ENCODE measurements at places on chromosomes 1 and 21.

GRCh38 chr1:26346274-26347033 lies 7.5 kb downstream of the CRYBG2 start:
- no peak for DNase-seq

DNA sequence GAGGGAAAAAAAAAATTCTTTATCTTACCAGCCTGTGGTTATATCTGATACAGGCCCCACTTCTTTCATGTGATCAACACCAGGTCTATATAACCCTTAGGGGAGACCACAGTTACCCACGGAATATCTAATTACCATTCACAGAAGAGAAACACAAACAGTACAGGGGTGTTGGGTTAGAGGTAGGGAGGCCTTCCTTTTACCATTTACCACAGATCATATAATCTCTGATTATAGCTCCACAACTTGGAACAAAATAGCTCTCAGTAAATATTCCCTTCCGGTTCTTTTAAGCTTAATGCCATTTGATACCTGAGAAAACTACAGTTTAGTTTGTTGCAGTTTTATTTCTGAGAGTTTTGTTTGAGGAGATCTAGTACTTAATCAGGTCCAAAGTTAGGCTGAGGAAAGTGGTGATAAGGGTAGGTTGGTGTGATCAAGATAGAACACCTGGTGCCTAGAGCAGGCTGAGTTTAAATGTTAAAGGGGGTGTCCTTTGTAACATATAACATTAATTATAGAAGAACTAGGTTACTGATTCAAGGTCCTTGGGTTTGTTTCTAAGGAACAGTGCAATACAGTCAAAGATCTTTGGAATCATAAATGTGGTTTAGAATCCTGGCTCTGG lies 14.1 kb downstream of the EPB41 start:
- DNase-seq = no peak

DNA sequence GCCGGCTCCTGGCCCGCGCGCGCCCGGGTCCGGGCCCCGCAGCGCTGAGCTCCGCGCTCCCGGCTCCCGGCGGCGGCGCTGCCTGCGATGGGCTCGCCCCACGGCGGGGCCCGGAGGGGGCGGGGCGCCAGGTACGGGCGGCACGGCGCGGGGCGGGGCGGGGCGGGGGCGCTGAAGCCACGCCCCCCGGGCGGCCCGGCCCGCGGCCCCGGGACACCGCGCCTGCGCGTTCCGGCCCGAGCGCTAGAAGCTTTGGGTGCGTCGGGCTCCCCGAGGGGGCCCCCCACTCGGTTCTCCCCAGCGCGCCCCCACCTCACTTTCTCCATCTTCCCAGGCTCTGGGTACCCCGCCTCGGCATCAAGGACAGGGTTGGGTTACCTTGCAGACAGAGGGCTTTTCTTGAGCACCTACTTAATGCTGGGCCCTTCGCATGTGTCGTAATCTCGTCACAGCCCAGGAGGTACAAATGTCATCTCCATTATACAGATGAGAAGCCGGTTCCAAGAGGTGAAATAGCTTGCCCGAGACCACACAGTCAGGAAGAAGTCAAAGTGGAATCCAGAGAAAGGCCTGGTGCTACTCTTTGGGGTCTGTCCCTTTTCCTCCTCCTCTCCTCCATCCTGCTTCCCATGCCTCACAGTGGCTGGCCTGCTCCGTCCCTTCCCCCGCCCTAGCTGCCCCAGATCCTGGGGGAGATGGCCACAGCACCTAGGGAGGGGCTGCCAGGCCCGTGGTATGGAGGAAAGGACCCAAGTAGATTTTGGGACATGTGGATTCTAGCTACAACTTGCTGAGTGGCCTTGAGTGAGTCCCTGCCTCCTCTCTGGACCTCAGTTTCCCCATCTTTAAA lies 46.5 kb downstream of the RAP1GAP start:
- no peak for DNase-seq

GRCh38 chr1:43773821-43774220 lies 66.5 kb downstream of the ST3GAL3 start:
- no peak for DNase-seq

DNA sequence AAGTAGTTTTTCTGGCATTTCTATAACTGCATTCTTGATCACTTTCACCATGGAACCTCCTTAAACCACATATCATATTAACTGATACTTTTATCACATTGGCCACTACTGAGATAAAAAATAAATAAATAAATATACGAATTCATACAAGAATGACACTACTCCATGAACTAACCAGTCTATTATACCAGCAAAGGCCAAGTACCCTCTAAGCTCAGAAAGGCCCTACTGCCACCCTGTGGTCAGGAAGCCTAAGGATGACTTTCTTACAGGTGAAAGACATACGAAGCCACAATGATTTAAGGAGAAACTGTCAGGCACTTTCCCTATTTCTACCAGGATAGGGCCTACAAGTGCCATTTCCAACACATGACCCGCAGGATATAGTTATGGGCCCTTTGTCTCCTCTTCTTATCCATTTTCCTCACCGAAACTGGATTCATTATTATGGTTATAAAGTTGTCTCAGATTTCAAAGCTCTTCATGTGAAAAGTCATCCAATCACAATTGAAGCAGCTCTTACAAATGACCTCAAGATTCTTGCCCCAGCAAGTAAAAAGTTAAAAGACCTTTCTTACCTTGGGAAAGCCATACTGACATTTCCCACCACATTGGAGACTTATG lies 23.9 kb downstream of the DNAJC8 start:
- DNase-seq = peak; percentile 51

GRCh38 chr1:204391629-204392028 lies 20.0 kb downstream of the PPP1R15B start:
- DNase-seq = no peak

GRCh38 chr1:32619701-32620485 lies 30.5 kb downstream of the ZBTB8OS start:
- DNase-seq = no peak

DNA sequence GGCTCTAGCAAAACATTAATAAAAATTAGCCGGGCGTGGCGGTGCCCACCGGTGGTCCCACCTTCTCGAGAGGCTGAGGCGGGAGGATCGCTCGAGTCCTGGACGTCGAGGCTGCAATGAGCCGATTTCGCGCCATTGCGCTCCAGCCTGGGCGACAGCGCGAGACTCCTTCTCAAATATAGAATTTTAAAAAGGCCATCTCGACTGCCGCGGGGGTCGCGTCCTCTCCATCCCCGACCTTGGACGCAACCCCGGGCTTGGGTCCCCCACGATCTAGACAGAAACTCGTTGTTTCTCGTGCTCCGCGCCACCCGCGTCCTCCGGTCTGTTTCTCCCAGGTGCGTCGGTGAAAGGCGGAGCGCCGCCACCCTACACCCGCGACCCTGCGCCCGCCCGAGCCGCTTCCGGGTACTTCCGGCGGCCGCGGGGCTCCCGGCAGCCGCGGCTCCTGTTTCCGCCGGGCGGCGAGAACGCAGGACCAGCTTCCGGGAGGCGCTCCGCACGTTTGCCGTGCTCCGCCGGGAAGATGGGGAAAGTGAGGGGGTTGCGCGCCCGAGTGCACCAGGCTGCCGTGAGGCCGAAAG lies at the start of gene SLX9:
SLX9 (plus strand) TSS at position 498 of the 584 bp plus-strand sequence; CDS start at position 527, 29 bp downstream.
- DNase-seq = peak; percentile 86

- DNase-seq = no peak
Observed at GRCh38 chr1:69651656-69652055, 83.9 kb downstream of the LRRC7 start.

GRCh38 chr1:84271441-84272151 lies 29.9 kb upstream of the SAMD13 start:
- DNase-seq = peak; percentile 11

DNA sequence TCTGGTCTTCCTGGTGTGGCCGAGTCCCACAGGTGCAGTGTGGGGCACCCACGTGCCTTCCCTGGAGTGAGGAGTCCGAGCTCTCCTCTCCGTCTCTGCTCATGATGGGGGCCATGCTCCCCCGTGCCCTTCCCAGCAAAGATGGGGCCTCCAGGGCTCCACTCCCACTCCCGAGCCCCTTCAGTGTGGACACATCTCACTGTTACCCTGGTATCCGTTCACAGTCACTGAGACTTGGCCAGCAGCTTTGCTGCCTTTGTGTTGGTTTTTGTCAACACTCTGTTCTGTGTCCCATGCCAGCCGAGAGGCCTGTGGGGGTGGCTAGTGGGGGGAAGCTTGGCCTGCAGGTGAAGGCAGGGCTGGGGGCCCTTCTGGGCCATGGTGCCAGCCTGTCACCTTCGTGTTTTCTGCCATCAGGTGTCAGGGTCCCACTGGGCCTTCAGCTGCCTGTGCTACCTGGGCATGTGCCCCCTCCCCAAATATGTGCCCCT lies 46.9 kb upstream of the POFUT2 start:
- no peak for DNase-seq

- DNase-seq = no peak
Observed at GRCh38 chr1:206905295-206906164, 8.3 kb downstream of the IL24 start.

DNA sequence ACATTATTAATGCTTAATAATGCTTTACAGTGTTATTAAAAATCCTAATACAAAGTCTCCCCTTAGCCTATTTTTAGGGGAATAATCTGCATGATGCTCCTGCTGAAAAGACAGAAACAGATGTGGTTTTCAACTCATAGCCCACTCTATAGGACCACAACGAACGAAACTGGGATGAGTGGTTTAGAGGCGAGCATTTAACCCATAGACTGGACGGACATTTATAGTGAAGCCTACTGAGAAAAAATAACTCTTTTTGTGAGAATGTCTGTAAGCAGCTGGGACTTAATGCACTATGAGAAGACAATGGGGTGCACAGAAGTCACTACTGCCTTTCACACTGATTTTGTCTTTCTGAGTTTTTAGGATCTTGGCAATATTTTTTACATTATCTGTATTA lies 1599.6 kb upstream of the B3GALT2 start:
- DNase-seq = no peak

DNA sequence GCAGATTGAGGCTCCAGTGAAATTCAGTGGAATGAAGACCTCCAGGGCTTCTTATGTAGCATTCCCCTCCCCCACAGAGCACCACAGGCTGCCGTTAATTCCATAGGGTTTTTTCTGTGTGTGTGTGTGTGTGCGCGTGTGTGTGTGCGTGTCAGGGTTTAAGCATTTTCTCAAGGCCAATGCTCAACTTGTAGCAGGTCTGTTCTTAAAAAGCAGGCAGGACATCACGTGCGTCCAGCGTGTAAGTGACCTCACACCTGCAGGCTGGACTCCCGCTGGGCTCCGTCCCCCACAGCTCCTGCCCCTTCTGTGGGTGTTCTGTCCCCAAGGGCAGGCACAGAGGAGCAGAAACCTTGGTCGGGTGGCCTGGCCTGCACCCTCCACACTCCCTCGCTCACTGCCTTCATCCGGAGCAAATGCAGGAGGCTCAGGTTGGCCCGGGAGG lies 5.3 kb downstream of the PRDM16 start:
- no peak for DNase-seq

GRCh38 chr1:158203693-158204457 lies 23.2 kb downstream of the CD1D start:
- DNase-seq = no peak

- no peak for DNase-seq
Observed at GRCh38 chr21:44576025-44576420, 2.5 kb downstream of the KRTAP10-4 start.

GRCh38 chr1:35432231-35432630 lies 125.0 kb downstream of the KIAA0319L start:
- DNase-seq = no peak

DNA sequence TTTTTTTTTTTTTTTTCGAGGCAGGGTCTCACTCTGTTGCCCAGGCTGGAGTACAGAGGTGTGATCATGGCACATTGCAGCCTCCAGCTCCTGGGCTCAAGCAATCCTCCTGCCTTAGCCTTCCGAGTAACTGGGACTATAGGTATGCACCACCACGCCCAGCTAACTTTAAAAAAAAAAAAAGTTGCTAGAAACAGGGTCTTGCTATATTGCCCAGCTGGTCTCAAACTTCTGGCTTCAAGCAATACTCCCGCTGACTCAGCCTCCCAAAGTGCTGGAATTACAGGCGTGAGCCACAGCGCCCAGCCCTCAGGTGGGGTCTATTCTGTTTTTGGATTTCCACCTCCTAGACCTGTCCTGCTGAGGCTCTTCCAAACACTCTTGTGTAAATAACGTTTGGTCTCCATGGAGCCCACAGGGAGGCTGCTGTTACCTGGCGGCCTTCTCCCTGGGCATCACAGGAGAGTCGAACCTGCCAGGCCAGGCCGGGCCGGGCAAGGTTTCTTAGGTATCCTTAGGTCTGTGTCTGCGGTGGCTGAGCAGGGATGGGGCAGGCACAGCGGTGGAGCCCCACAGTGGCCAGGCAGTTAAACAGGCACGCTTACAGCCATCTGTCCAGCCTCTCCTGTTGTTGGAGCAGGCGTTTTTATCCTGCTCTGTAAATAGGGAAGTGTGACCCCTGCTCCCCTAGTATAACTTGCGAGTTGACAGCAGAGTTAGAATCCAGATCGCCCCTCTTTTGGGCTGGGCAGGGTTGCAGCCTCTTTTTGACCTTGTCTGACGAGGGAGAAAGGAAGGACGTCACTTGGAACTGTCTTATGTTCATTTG lies 18.8 kb downstream of the PLEKHM2 start:
- DNase-seq = peak; percentile 55

GRCh38 chr1:239232921-239233320 lies 153.4 kb upstream of the CHRM3 start:
- peak; percentile 29 for DNase-seq

GRCh38 chr1:173161510-173162221 lies 45.5 kb downstream of the TNFSF4 start:
- no peak for DNase-seq

DNA sequence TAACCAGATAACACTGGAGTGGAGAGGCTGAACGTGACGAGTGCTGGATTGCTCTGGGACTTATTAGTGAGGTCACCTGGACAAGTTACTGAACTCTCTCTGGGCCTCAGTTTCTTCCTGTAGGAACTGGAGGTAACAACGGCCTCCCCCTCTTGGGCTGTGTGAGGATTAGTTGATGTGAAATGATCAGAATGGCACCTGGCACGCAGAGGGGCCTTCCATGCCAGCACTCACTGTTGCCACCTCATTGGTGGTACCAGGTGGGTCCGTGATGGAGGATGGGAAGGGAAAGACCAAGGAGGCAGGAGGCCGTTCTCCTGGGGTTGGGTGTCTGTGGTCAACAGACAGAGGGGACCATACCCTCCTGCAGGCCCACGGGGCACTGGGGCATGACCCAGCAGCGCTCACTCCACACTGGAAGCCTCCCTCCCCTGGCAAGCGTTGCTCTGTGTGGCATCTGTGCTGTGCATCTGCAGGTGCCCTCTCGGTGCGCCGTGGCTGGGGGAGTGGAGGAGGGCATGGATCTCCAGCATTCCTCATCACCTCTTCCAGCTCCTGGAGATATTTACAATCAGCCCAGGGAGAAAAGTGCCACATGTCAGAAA lies 349.5 kb upstream of the VAMP3 start:
- DNase-seq = no peak

DNA sequence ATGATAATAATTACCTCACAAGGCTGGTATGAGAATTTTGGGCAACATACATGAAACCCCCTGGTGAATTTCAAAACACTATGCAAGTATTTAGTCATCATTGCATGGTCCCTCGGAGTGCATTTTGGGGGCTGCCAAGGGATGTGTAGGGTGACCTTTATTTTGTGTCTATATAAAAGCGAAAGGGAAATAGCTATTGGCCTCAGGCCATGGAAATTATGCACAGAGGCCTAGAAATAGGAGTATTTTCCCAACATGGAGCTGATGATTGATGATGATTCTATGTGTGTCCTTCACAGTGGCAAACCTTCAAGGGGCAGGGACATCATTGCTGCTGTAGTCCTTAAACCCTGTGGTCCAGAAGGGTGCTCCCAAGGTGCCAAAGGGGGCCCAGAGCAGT lies 265.5 kb downstream of the ST6GALNAC3 start:
- DNase-seq = no peak

- peak; percentile 98 for DNase-seq
Observed at GRCh38 chr1:25239681-25240541, 7.3 kb downstream of the RSRP1 start.
